D721Med (cell line): ENCODE measurements at places on chromosomes 16 and 17.

- no peak for DNase-seq
Observed at GRCh38 chr17:58281511-58282011, 826 bp upstream of the MPO start.

GRCh38 chr17:58706351-58707140 lies 14.1 kb downstream of the RAD51C start:
- DNase-seq, result no peak

- no peak for DNase-seq
Observed at GRCh38 chr17:21467739-21468490, 91.8 kb downstream of the KCNJ12 start.

- no peak for DNase-seq
Observed at GRCh38 chr17:5260542-5260941, 21.5 kb upstream of the RABEP1 start.

DNA sequence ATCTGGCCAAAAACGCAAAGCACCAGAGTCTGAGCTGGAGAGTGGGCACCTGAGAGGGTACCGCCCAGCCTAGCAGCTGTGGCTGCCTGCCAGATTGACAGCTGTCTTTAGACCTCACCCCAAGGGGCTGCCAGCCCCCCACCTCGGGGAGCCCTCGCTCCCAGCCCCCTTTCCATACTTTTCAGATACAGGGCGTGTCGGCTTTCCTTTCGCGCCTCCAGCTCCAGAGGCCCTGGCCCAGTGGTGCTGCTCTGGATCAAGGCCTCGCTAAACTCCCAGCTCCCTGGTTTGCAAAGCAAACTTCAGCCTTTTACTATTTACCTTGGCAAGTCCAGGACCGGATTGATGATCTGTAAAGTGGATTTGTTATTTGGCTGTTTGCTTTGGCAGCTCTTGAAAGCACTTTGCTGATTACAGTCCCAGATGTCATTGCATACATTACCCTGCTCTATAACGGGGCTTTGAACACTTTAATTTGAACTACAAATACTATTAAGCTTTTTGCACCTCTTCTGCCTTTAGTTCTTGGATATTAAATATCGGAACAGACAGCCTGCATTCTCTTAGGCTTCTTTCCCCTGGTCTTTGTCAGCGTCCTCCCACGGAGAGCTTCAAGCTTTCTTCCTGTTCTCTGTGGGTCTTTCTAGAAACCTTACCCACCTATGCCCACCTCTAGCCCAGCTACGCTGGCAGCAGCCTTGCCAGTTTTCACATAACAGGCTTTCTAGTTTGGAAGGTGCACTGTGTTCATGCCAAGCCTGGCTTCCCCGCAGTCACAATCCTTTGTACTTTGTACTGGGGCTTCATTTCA lies 63.6 kb upstream of the TBX2 start:
- DNase-seq, result no peak

DNA sequence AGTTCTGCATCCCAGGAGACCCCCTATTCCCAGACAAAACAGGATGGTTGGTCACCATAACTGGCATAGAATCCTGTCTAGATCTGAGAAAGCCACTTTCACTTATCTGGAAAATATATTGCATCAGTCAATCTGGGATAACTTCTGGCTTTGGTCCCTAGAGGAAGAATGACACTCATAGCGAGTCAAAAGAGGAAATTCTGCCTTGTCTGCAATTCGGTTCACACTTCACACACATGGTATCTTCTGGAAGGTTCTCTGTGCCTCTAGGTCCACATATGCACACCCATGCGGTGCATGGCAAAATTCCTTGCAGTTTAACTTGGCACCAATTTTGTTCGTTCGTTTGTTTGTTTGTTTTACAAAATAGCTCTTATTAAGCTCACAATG lies 49.2 kb upstream of the WSCD1 start:
- DNase-seq, result no peak

GRCh38 chr17:45425984-45426413 lies 6.7 kb downstream of the ARHGAP27 start:
- DNase-seq, result no peak

- DNase-seq, result no peak
Observed at GRCh38 chr17:7705269-7706255, 560 bp downstream of the EFNB3 start.

DNA sequence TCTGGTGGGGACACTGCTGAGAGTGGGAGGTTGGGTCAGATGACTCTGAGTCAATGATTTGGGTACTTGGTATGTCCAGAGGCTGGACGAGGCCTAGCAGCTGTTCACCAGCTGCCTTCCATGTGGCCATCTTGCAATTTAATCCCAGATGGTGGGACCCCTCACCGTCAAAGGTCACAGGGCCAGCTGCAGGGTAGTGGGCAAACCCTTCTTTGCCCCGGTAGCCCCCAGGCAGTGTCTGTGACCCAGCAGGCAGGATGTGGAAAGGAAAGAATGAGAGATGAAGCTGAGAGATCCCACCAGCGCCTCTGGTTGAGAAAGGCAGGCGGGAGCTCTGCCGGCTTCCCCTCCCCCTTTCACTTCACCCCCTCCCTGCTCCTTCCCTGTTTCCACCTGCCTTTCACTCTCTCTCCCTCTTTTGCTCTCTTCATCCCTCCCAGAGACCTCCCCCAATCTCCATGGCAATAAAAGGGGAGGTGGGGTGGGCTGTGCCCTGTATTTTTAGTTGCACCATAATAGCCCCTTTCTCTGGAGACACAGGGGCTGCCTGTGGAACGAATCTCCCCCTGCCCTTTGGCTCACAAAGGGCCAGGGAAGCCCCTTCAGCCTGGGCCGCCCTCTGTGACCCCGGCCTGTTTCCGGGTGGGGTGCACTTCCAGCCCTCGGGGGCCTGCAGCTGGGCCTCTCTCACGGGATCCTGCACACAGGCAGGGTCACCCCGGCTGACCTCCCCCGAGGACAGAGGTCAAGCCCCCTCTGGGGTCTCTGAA lies 20.2 kb downstream of the CDK5RAP3 start:
- DNase-seq, result no peak

DNA sequence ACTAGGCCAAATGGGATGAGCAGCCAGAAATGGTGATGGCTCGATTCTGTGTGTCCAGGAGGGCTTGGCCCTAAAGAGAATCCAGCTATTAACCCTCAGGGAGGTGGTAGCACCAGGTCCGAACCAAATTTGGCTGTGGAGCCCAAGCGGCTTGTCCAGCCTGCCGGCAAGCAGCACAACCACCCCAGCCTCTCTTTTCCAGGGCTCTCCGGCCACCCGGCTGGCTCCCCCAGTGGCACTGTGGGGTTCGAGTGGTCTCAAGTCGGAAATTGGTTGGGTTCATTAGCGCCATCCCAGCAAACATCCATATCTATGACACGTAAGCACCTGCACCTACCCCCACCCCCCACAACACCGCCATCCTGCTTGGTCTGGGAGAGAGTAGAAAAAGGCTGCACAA lies 35.4 kb downstream of the PLCD3 start:
- no peak for DNase-seq

GRCh38 chr16:81237282-81237681 lies 1.2 kb upstream of the BCO1 start:
- no peak for DNase-seq

- DNase-seq, result no peak
Observed at GRCh38 chr16:2690852-2691251, 8.5 kb downstream of the KCTD5 start.

- no peak for DNase-seq
Observed at GRCh38 chr17:47251421-47251940, 2.1 kb upstream of the ITGB3 start.

DNA sequence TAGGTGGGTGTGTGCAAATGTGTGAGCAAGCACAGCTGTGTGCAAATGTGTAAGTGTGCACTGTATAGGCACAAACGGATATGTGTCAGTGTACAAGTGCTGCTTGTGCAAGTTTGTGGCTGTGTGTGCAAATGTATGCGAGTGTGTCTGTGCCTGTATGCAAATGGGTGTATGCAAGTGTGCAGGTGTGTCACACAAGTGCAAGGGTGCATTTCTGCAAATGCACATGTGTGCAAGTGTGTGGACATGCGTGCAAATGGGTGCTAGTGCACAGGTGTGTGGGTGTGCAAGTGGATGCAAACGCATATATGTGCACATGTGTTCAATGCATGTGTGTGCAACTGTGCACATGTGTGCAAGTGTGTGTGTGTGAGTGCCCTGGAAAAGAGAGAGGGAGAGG lies 76.5 kb upstream of the TNRC6C start:
- no peak for DNase-seq

DNA sequence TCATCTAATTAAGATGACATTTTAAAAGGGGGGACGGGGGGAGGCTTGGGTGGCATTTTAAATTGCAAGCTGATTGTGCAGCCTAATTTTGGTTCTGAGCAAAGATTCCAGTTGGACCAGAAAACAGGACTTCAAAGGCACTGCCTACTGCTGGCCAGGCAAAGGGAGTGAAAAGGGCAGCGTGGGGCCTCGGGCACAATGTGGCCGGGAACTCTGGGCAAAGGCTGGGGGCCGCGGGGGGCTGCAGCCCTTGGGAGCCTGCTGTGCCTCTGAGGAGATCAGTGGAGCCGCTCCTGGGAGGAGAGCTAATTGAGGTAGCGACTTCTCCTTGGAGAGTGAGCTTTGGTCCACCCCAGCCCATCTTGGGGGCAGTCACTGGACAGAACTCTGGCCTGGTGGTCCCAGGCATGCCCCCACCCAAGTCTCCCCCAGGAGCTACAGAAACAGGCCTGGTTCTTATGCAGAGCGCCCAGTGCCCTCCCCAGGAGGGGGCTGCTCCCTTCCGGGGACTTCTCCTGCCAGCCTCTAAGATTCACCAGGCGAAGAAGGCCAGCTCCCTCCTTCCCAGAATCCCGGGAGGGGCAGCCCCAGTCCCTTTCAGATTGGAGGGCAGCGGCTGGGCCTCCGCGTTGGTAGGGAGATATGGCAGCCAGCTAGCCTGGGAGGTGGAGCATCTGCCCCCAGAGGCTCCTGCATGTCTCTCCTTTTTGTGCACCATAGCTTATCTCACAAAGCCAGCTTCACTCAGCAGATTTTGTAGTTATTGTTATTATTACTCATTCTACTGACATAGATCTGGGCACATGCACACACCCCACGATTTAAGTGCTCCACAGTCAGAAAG lies 115.6 kb downstream of the GNAO1 start:
- no peak for DNase-seq

DNA sequence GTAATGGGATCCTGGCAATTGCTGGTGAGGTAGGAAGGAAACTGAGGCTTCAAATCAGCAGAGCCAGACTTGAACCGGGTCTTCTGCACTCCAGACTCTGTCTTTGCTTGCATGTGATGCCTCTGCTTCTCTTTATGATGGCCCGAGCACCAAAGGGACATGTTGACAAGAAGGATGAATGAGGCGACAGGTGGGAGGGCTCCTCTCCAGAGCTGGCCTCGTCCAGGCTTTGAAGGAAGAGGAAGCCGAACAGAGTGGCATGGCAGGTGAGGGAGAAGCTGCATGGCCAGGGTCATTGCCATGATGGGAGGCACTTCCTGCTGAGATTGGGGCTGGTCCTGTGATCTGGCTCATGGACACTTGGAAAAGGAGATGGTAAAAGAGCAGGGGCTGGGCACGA lies 40.8 kb downstream of the AKAP1 start:
- DNase-seq, result no peak

DNA sequence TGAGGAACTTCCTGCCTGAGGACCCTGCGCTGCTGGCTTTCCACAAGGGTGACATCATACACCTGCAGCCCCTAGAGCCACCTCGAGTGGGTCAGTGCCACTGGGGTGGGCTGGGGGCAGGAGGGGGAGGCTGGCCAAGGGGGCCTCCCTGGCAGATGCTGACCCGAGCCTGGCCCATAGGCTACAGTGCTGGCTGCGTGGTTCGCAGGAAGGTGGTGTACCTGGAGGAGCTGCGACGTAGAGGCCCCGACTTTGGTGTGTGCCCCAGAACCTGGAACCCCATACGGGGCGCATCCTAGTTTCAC lies 26.7 kb upstream of the ALKBH5 start:
- no peak for DNase-seq

- DNase-seq, result no peak
Observed at GRCh38 chr17:81274471-81274855, 20.6 kb downstream of the SLC38A10 start.
